Neural progenitor cell (in vitro differentiated cells): ENCODE measurements at places on chromosomes 13 and 19.

GRCh38 chr19:47411101-47411500 is 8.2 kb downstream of the MEIS3 start:
- no peak for DNase-seq

DNA sequence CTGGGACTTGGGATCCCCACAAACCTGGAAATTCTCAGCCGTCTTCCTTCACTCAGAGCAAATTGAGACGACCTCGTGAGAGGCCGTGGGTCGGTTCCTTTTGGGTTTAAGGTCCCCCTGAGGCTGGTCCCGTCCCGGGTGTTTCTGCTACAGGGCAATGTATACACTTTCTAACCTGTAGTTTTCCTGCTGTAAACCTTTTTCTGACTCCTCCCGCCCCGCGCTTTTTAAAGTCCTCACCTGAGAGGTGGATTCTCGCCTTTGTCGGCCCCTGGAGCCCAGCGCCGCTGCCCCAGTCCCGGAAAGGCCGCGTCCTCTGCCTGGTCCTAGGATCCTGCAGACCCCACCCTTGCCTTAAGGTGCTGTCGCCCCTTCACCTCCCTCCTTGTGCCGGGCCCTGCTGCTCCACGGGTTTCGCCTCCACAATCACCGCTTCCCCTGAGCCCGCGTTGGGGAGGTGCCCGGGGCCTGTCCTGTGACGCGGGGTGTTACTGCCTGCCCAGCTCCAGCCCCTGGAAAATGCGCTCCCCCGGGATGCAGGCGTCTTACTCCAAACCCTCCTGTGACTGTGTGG is 391 bp downstream of the ZNF761 start:
- peak; percentile 54 for DNase-seq

DNA sequence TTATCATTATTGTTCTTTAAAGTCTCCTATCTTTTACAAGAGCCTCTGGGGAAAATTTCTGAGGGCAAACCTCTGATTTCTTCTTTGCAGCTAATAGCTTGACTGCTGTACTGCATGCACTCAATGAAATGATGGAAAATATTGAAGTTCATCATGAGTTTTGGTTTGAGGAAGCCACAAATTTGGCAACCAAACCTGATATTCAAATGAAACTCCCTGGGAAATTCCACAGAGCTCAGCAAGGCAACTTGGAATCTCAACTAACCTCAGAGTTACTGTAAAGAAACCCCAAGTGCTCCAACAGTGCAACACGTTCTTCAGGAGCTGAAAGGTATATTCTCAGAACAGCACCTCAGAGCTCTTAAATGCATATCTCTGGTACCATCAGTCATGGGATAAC is 14.2 kb upstream of the RNF6 start:
- no peak for DNase-seq

- no peak for DNase-seq
Measured at GRCh38 chr19:1616396-1616795, 11.1 kb upstream of the UQCR11 start.

DNA sequence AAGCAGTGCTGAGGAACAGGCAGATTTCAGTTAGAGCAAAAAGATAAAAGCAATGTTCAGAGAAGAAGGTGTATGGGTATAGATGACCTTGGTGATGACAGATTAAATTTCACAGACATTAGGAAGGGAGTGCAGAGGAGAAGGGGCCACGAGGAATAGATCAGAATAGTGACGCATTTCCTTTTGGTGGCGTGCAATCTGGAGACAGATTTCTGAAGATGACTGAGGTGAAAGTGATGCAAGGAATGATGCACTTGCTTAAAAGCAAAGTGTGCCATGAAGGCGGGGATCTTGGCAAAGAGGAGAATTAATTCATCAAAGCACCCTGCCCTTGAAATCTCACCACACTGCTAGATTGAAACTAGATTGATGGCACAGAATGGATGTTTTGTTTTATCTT is 202.4 kb downstream of the ITGBL1 start:
- no peak for DNase-seq

DNA sequence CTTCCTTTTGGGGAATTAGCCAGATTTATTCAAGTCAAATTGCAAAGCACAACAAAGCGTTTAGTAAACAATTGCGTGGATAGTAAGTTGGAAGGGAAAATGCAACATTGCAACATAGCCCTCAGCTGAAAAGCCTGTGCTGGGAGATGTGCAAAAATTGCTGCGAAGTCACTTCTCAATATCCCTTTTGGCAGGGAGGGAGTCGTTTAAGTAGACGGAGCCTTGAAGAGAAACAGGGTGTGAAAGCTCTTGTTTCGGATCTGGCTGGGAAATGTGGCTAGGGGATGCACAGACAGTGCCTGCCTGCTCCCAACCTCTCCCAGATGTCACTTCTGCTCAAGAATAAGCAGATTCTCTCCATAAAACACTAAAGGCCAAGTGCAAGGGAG is 56.8 kb downstream of the SLC7A1 start:
- no peak for DNase-seq
